Daoy (cell line): ENCODE measurements at places on chromosomes 7 and 10. TPM values are rescaled to one million over a fixed set of nuclear protein-coding genes. Genes with fewer than 3 reads are reported as not detected.

DNA sequence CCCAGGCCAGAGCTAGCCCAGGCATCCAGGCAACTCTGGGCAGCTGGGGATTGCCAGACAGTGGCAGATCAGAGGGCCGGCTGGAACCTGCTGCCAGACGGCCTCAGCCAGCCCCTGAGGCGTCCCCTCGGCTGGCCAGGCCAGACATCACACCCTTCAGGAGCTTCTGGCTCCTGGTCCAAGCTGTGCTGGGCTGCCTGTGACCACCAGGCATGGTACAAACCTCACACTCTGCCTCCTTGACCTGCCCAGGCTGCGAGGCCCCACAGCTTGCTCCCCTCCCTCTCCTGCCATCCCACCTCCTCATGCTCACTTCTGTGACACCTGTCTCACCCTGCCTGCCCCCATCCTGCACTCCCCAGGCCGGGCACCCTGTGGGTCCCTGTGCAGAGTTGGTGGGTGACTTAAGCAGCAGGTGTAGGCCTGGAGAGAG, 5.7 kb downstream of the DEPP1 start:
- no peak for DNase-seq

Gene RBM20
- 0.06 and 9.4 TPM in 2 replicates for total RNA-seq

GRCh38 chr10:74923556-74923955, 97.2 kb downstream of the KAT6B start:
- DNase-seq, result peak; percentile 40

Gene ELFN1
- 0.15 and 1.1 TPM in 2 replicates for total RNA-seq

- no peak for DNase-seq
These were observed 24.1 kb downstream of the HIPK2 start for GRCh38 chr7:139753693-139754111.

GRCh38 chr7:137297551-137298463, 45.7 kb downstream of the PTN start:
- DNase-seq, result no peak

DNA sequence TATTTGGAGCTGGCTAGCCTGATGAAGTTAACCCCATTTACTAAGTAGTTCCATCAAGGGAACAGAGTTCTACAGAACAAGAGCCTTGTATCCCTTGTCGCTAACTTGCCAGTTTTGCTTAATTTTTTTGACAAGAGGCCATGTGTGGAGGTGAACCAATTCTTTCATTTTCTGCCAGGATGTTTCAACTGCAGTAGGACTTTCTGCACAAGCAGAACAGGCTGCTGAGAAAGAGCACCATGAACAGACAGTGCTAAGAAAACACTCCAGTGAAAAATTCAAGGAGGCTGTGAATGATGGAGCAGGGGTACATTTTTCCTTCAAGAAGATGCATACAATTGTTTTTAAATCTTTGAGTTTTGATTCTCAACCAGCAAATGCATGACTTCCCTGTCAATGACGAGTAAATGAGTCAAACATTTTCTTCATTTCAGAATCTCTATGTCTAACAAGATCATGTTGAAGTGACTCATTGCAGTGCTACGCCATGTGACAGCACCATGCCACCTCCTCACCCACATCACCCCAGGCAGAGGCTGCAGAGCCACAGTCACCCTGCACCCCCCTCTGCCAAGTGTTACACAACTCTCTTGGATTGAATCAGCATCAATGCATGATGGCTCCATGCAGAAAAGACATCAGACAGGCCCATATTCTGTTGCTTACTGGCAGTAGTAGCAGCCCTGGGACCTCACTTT, 193.1 kb downstream of the COBL start:
- peak; percentile 98 for DNase-seq

GRCh38 chr10:5555021-5555510, 30.3 kb downstream of the CALML3 start:
- no peak for DNase-seq
